ENCODE measurements at places on chromosomes 2 and 18.

DNA sequence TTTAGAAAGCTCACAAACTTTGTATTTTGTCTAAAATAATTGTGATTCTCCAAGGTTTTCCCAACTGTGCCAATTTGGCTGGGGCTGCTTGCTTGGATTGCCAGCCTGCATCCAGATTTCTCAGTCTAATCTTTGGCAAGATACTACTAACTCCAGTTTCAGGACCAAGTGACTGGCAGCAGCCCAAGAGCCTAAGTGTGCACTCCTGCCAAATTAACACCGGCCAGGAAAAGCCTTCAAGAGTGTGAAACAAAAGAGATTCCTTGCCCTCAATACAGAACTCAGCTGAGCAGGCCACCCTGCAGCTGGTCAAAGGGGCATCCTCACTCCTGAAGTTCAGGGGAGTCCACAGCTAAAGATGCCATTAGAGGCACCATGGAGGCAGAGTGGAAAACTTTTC is 589.0 kb upstream of the ACVR2A start:
- no peak for DNase-seq

DNA sequence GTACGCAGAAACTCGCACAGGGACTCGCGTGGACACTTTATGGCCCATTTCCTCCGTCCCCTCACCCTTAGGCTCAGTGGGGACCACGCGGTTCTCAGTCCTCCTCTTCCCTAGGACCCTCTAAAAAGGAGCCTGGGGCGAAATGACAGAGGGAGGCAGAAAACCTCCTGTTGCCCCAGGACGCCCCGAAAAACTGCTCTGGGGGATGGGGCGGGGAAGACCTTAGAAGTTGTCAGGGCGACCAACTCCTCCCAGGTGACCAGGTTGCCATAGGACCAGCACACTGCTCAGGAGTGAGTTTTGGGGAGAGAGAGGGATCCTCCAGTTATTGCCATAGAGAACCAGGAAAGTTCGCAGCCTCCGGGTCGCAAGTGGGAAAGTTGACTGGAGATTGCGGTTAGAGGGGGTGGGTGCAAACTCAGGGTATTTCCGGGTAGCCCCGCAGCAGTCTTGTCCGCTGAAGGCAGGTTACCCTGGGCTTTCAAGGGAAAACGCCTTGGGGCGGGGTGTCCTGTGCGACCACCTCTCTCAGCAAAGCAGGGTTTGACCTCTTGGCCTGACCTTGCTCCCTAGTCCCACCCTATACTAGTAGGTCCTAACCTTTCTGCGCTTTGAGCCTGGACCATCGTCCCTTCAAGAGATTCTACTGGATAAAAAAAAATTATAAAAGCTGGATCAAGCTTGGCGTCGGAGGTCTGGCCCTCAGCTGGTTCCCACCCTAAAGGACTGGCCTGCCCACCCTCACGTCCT is 7.8 kb upstream of the PAX3 start:
- DNase-seq = no peak

DNA sequence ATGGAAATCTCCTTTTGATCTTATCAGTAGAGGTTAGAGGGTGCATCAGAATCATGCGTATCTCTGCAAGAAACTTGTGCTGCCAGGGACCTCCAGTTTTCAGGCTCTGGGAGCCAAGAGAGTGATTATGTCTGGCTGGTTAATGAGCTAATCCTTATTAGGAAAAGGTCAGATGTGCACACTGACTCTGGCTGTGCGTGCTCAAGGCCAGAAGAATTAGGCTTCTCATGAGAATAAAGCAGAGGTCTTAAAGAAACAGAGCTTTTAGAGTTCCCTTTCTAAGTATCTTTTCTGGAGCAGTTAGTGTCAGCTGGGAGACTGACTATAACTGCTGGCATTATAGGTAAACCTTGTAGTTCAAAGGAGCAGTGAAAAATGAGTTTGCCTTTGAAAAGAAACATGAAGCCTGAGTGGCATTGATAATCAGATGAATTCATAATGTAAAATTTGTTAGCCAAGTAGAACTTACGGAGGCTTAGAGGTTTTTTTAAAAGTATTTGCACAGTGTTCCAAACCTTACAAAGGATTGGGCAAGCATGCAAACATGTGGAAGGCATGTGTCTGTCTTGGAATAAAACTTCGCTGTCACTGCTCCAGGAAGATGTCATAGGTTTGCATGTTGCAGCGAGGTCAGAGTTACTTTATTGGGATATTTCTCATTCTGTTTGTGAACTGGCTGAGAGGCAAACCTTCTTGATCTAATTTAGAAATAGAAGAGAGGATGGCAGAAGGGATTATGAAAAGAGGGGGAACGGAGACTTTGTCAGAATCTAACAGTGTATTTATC is 151.7 kb downstream of the ARHGAP28 start:
- DNase-seq = no peak

DNA sequence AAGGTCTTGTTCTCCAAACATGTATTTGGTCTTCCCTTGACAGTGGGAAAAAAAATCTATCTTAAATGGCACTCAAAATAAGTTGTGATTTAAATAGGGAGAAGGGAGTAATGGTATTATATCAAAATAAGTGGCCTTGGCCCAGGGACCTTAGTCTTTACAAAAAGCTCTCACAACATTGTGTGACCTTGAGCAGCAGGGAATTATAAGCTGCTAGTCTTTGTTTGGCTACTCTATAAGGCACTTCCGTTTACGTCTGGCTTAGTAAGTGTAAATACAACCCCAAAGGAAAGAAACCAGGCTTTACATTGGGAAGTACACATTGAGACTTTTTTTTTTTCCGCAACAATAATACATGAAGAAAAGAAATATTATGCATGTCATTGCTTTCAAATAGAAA is 734.0 kb upstream of the LINC00305 start:
- DNase-seq = no peak

- no peak for DNase-seq
Observed at GRCh38 chr2:72023678-72024390, 123.8 kb downstream of the CYP26B1 start.

DNA sequence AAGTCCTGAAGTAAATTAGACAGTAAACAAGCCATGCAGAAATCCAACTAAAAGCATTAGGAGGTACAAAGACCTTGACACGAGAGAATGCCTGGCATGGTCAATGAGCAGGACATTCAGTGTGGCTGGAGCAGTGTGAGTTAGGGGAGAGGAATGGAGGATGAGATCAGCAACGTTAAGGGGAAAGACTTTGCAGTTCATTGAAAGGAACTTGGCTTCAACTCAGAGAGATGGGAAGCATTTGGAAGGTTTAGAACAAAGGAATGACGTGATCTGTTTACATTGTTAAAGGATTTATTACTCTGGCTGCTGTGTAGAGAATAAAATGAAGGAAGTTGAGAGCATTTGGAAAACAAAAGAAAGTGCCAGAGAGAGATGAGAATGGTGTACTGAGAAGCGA is 621.3 kb downstream of the XIRP2 start:
- no peak for DNase-seq

DNA sequence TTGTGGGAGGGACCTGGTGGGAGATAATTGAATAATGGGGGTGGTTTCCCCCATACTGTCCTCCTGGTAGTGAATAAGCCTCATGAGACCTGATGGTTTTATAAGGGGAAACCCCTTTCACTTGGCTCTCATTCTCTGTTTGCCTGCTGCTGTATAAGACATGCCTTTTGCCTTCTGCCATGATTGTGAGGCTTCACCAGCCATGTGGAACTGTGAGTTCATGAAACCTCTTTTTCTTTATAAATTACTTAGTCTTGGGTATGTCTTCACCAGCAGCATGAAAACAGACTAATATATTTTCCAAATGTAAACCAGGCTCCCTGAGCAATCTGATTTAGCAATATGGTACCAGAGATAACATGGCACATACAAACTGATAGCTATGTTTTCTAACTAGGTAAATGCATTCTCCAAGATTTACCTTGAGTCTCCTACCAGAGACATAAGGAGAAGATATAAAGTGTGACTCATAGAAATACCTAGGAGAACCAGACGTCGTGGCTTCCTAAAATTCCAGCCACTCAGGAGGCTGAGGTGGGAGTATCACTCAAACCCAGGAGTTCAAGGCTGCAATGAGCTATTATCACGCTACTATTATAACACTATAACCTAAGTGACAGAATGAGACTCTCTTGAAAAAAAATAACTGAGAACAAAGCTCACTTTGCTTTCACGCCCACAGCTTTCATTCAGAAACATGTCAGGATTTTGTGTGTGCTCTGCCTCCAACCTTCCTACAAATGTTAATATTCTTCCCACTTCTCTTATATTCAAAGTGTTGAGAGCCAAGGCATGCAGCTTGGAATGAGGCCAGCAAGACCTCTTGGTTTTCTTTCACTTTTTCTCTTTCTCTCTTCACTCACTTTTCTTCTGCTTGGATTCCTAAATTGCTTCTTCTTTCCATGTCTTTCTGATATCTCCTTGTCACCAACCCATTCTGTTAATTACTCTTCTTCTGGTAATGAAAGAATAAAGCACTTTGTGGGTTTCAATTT is 263.9 kb upstream of the UBE2E3 start:
- no peak for DNase-seq

- DNase-seq = no peak
Observed at GRCh38 chr2:158778243-158778642, 16.9 kb upstream of the DAPL1 start.

GRCh38 chr2:23441414-23441813 is 56.4 kb downstream of the KLHL29 start:
- DNase-seq = no peak

DNA sequence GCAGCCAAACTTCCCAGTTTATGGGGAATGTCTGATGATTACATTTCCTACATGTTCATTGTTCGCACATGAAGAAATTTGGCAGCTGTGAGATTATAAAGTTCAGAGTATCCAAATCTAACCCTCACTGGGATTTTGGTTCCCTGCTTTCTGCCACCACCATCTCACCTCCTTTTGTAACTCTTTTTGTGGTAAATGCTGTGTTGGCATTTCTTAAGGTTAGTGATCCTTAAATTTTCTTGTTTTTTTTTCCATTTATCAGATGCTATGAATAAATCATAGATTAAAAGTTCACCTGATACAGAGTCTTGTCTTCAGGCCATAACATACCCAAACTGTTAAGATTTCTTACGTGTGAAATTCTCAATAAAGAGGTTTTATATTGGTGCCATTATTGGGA is 8.5 kb upstream of the TBR1 start:
- DNase-seq = no peak

GRCh38 chr2:215693193-215693998 is 257.5 kb upstream of the FN1 start:
- DNase-seq = no peak

GRCh38 chr2:201006704-201007103 is 43.2 kb upstream of the ORC2 start:
- no peak for DNase-seq

DNA sequence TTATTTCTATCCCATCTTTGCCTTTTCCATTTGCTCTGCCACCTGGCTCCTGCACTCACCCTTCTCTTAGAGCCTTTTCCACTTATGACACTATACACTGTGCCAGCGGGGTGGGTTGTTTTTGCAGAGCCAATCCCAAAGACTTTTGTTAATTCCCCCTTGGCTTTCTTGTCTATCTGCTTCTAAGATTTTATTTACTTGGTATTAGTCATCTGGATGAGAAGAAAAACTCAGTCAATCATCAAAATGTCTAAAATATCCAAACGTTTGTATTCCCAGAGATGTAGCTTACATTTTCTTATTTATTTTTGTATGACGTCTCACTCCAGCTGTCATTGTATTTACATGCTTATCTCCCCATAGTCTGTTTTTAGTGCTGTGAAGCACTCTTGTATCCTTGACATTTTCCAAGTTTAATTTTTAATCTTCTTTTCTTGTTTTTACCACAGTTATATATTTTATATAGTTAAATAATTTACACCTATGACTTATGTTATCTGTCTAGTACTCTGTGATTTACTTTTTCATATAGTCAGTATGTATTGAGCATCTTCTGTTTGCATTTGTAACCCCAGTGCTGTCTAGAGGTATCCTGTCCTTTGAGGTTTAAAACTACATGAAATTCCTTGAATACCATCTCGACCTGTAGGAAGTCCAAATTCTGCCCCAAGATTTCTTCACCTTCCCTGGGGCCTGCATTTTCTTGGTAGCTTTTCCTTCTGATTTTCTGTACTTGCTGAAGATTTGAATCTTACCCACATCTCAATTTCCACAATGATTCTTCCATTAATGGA is 55.1 kb downstream of the COL4A3 start:
- no peak for DNase-seq

- no peak for DNase-seq
Observed at GRCh38 chr2:217270485-217271121, 410.7 kb upstream of the TNP1 start.

- no peak for DNase-seq
Observed at GRCh38 chr18:34709104-34709503, 994 bp upstream of the DTNA start.

- no peak for DNase-seq
Observed at GRCh38 chr2:10775021-10775780, 37.4 kb downstream of the PDIA6 start.

DNA sequence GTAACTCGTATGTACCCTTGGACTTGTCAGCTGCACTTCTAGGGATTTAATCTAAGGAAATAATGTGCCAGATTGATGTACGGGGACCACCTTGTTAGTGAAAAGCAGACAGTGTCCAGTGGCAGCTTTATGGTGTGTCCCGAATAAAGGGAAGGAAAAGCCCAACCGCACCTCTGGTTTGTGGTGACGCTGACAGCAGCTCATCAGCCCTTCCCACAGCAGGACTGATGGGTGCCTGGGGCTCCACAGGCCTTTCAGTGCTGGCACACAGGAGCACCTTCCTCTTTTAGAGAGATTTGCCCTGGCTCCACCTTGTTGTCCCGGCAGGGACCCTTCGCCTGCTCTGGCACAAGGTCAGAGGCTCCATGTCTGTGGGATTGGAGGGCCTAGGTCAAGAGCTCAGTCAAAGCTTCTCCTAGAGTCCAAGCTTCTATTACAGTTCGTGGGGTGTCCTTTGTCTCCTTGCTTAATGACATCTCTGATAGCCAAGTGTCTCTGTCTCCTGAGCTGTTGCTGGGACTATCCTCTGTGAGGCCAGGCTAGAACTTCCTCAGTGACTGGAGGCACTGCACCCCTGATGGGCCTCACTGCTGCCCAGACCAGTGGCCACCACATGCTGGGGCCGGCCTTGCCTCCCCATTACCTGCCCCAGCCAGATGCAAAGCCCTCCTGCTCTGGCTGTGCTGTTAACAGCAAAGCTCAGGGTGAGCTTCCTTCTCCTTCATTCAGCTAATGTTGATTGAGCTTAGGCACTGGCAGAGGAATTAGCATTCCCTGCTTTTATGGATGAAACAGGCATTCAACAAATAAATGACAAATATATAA is 33.0 kb upstream of the SCLY start:
- DNase-seq = no peak

- DNase-seq = no peak
Observed at GRCh38 chr2:200616193-200616592, 30.4 kb downstream of the AOX1 start.

DNA sequence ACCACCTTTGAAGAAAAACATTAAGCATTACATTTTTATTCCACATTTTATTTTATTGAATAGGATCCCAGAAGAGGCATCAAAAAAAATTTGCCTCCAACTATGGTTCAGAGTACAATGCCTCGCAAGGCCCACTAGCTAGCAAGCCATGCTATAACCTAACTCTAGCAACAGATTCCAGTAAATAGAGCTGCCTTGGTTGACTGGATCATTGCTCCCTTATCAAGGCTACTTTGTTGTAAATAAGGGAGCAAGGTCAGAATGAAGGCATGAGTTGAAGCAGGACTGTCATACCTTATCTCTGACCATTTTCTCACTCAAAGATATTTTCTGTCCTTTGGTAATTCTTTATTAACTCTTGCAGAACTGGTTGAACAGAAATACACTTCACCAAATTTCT is 672.6 kb downstream of the EPHA4 start:
- DNase-seq = no peak

GRCh38 chr2:165462443-165462842 is 7.1 kb upstream of the CSRNP3 start:
- DNase-seq = no peak

Data from CD4-positive, CD25-positive, alpha-beta regulatory T cell (primary cell).